ENCODE measurements at places on chromosomes 4 and X.

- DNase-seq: no peak
These were observed 78.0 kb upstream of the TMEM33 start for GRCh38 chr4:41857226-41857641.

GRCh38 chr4:153453402-153453801 is 12.8 kb upstream of the TMEM131L start:
- no peak for DNase-seq

DNA sequence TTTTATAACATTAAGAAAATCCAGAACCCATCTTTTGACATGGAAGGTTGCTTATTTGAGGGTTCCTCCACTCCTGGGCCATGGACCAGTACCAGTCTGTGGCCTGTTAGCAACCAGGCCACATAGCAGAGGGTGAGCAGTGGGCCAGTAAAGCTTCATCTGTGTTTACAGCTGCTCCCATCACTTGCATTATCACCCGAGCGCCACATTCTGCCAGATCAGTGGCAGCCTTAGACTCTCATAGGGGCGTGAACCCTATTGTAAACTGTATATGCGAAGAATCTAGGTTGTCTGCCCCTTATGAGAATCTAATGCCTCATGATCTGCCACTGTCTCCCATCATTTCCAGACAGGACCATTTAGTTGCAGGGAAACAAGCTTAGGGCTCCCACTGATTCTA is 58.6 kb downstream of the NDST4 start:
- DNase-seq: no peak

GRCh38 chr4:4856071-4857000 is 3.1 kb upstream of the MSX1 start:
- no peak for DNase-seq

- no peak for DNase-seq
These were observed 177.3 kb downstream of the ARHGAP10 start for GRCh38 chr4:147909225-147909624.

DNA sequence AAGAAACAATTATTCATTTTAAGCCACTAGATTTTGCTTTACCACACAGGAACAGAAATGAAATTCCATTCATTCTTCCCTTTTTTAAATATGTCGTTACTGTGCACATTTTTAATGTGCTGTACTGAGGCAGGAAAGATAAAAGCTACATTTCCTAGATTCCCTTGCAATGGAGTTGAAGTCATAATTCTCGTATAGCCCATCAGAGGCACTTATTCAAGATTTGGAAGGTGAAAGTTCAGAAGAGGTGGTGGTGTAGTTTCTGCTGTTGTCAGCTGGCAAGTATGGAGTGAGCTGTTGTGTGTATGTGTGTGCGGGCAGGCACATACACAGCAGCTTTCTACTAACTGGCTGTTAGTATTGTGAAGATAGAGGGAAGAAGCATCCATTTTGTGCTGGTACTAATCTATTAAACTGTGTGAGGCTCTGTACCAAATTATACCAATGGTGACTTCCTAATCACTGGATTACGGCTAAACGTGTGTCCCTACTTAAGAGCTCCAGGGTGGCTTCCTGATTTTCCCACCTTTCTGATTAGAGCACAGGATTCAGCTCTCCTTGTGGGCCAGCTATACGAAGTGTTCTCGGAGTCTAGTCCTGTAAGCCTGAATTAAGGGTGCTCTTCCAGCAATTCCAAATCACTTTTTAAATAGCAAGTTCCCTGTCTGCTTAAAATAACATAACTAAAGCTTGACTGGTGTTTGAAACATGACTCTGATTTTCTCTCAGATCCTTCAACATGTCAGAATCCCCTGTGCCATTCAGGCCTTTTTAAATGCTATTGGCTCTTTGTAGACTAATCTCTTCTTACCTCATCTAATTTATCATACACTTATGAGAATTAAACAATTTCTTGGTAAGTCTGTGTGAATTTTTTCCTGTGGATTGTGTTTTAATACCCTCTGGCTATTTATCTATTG is 43.8 kb downstream of the PDS5A start:
- no peak for DNase-seq

- DNase-seq: no peak
These were observed 2.7 kb upstream of the SRPK3 start for GRCh38 chrX:153778181-153778580.
